Activated naive CD4-positive, alpha-beta T cell (primary cell): ENCODE measurements at places on chromosomes 7 and 10.
A peak's percentile ranks its signal among the peaks of the same experiment; 100 is the strongest.

- no peak for DNase-seq
Observed at GRCh38 chr10:119672291-119672690, 21.1 kb downstream of the BAG3 start.

DNA sequence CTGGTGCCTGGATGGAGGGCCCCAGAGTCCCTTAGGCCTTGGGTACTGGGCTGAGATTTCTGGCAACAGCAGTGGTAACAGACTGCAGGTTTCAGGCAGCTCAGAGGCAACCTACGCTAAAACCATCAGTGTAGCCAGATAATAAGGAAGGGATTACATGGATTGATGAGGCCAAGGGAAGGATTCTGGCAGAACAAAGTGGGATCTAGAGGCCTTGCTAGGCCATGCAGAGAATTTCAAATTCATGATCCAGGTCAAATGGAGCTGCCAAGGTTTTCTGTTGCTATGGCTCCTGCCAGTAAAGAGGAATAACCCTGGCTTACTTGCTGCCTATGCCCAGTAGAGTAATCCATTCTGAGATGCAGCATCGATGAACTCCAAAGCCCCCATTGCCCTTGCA lies 445.7 kb downstream of the ADRA2A start:
- DNase-seq: no peak

- DNase-seq: no peak
Observed at GRCh38 chr10:32981760-32982159, 23.7 kb upstream of the ITGB1 start.

GRCh38 chr7:120370954-120371353 lies 98.0 kb downstream of the KCND2 start:
- no peak for DNase-seq

DNA sequence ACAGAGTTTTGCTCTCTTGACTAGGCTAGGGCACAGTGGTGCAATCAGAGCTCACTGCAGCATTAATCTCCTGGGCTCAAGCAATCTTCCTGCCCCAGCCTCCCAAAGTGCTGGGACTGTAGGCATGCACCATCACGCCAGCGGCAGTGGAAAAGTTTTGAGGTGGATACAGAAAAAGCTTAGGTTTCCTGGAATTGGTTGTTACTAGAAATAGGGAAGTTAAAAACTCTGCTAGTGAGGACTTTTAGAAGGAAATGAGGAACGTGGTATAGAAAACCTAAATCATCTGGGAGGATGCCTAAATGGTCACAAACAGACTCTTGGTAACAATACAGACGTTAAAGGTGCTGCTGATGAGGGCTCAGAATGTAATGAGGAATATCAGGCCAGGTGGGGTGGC lies 10.9 kb upstream of the SNX8 start:
- no peak for DNase-seq

GRCh38 chr10:33117816-33118215 lies 159.8 kb upstream of the ITGB1 start:
- DNase-seq: no peak

DNA sequence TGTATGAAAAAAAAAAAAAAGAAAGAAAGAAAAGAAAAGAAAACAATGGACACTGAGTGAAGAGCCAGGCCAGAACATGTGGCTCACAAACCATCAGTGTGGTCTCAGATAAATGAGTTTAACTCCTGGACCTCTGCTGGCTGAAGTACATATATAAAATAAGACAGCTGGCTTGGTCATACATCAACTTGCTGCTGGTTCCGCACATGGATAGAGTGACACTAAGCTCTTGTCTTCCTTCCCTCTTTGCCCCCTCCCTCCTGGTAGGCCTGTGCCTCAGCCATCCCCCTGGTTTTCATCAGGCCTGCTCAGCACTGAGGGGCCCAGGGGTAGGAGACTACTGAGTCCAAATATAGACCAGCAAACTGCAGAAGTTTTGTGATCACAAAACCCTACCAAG lies 58.1 kb upstream of the DGKI start:
- DNase-seq: no peak

GRCh38 chr7:42134276-42134876 lies 102.6 kb downstream of the GLI3 start:
- DNase-seq: no peak

- no peak for DNase-seq
Observed at GRCh38 chr7:3861386-3861785, 560.3 kb downstream of the SDK1 start.

DNA sequence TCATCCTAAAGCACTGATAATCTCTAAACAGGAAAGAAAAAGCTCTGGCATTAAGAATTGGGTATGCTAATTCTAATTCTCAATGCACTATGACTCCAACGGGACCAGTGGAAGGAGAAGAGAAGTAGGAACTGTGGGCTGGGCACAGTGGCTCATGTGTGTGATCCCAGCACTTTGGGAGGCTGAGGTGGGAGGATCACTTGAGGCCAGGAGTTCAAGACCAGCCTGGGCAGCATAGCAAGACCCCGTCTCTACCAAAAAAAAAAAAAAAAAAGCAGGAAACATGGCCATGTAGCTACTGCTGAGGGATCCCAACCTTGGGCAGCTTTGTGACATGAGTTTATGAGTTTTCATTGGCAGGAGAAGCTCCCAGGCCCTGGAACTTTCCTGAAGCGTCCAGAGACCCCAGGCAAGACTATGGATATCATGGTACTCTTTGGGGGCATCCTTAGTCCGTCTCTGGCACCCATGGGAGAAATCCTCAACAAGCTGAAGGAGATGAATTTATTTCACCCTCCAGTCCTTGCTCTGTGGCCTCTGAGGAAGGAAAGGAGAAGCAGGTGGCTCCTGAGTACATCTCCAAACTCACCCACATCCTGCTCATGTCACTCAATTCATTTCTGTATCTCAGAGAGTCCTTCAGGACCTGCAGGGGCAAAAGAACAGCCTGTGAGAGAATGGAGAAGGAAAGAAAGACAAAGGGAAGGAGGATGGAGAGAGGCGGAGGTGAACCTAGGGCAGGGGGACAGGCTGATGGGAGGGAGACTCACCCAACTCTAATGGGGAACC lies 99.5 kb downstream of the SPDYE5 start:
- no peak for DNase-seq

- no peak for DNase-seq
Observed at GRCh38 chr7:150335108-150335773, 6.2 kb downstream of the RARRES2 start.

- no peak for DNase-seq
Observed at GRCh38 chr10:84665883-84666463, 337.6 kb downstream of the CCSER2 start.

DNA sequence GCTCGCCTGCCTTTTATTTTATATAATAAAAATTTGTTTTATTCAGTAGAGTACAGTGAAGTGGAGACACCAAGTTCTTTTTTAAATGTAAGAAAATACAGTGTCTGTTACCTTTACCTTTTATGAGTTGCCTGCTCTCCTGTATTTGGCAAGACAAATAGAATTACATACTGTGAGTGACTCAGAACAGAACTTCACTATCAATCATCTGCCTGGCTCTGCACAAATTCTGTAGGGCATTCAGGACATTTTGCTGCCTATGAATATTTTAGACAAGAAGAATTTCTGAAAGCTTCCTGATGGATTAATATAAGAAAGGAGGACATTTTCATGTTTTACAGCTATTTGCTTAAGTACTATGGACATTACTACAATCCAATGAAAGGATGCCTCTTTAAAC lies 135.4 kb upstream of the PHF14 start:
- no peak for DNase-seq

DNA sequence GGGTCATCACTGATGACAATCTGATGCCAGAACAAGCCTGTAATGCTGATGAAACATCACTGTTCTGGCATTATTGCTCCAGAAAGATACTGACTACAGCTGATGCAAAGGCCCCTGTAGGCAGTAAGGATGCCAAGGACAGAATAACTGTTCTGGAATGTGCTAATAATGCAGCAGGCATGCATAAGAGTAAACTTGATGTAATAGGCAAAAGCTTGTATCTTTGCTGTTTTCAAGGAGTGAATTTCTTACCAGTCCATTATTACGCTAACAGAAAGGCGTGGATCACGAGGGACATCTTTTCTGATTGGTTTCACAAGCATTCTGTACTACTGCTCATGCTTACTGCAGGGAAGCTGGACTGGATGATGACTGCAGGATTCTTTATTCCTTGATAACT lies 18.7 kb downstream of the LCOR start:
- DNase-seq: no peak

DNA sequence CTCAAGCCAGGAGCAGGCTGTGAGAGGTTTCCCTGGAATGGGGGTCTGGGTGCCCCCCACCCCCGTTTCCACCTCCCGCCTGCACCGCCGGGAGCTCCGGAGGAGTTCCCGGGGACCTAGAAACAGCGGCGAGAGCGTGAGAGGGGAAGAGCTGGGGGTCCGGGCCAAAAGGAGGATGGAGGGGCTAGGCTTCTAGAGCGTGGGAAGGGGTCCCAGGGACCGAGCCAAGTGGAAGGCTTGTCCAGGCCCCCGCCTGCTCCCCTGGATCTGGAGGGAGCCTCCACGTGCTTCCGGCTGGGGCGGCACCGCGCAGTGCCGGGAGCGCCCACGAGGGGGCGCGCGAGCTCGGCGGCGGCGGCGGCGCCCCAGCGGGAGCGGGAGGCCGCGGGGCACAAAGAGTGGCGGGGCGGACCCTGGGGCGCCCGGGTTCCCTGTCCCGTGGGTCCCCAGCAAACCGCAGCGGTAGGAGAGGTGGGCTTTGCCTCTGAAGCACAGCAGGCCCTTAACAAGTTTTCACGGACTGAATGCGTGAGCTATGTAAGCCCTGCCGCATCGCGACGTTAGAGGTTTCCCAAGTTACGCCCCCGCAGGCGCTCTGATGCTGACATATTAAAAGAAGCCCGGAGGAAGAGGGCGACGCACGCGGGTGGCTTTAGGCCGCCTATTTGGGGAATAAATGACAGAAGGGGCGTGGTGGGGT lies 104.4 kb upstream of the LRRC4 start:
- DNase-seq: peak; percentile 30

DNA sequence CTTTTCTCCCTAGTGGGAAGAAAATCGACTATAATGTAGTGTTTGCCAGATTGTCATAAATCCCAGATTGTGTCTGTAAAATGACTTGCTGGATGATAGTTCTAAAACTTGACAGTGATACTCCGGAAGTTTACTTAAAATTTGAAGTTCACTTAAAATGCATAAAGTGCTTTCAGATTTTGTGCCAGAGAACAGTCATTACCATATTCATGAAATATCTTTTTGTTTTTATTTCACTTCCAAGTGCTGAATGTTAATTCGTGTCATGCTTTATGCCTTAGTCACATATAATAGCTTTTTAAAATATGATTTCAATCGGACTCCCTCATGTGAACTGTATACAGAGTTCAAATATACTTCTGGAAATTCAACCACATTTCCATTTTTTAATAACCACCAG lies 30.4 kb downstream of the PRPF18 start:
- DNase-seq: no peak

- no peak for DNase-seq
Observed at GRCh38 chr7:24972166-24972477, 7.9 kb downstream of the OSBPL3 start.

GRCh38 chr7:100893910-100894721 lies 1.6 kb downstream of the ACHE start:
- no peak for DNase-seq

- DNase-seq: no peak
Observed at GRCh38 chr10:99394761-99395386, 35.5 kb downstream of the GOT1 start.

DNA sequence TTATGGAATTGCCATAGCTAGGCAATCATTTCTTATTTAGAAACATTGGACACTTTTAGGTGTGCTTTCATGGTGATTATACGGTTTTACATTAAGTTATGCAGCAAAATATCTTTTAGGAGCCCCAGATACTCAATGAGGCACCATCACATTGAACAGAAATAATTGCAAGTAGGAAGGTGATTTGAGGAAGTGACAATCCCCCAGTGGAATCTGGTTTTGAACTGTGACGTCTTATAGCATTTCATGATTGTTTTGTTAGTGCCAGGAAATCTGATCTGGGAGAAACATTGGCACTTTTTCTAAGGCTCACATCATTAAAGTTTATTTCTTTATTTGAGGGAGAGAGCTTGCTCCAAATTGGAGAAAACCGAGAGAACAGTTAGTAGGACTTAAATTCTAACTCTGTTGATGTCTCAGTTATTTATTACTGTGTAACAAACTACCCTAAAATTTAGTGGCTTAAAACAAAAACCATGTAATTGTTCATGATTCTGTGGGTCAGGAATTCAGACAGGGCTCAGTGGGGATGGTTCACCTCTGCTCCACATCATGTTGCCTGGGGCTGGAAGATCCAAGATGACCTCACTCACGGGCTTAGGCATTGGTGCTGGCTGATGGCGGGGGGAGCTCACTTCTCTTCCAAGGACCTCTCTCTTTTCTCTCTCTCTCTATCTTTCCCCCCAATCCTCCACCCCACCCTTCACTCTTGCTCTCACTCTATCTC lies 78.2 kb upstream of the STEAP1B start:
- DNase-seq: no peak

DNA sequence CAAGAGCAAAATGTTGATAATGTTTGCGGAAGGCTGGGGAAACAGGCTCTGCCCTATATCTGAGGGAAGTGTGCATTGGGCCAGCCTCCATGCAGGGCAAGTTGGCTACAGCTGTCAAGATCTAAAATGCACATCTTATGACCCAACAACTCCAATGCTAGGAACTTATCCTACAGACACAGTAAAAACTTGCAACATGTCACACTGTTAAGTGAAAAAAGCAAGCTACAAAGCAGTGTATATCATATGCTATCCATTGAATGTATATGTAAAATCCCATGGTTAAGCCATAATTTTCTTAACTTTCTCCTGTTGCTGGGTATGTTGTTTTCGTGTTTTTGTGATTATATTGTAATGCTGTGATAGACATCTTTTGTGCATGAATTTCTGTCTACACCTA lies 16.3 kb upstream of the KAT6B start:
- DNase-seq: no peak

DNA sequence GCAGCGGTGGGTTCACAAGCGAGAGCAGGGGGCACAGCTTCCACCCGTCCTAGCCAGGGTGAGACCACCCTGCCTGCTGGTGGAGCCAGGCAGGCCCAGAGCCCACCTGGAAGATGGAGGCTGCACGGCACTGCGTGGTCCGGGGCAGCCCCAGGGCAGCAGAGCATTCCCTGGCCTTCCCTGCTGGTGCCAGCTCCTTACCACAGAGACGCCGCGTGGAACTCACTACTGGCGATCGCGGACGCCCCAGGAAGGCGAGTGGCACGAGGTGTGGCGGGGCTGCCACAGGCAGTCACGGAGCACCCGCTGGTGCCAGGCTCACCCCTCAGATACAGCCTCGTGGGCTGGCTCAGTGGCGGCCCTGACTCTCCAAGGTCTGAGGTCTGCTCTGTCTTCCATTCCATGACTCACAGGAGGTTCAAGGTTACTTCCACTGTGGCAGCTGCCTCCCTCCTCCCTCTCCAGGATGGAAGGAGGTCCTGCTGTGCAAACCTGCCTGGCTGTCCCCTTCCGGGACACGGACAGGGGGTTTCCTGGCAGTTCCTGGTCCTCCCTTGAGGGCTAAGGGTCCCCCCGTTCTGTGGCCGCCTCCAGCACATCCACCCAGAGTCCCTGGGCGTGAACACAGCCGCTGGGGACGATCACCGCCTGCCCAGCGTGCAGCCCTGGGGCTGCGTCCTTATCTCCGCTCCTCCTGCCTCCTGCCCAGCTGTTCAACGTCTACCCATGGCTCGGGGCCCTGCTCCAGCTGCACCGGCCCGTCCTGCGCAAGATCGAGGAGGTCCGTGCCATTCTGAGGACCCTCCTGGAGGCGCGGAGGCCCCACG lies 3.1 kb downstream of the CYP2W1 start:
- no peak for DNase-seq
